ENCODE measurements at places on chromosomes 7 and 10.

DNA sequence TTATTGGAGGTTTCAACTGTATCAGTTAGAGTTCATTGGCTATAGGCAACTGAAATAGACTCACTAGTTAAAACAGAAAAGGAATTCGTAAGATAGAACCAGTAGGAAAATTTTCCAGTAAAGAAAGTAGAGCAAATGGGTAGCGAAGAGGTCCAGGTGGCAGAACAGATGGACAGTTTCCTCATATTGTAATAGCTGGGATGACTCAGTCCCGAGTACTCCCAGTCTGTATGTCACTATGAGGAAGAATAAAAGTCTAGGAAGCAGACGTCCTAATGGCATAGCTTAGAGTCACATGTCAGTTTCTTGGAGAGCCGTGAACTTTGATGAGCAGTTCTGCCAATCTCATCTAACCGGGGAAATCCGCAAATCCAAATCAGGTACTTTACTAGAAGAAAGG, 95.3 kb downstream of the RNF32 start:
- no peak for DNase-seq

DNA sequence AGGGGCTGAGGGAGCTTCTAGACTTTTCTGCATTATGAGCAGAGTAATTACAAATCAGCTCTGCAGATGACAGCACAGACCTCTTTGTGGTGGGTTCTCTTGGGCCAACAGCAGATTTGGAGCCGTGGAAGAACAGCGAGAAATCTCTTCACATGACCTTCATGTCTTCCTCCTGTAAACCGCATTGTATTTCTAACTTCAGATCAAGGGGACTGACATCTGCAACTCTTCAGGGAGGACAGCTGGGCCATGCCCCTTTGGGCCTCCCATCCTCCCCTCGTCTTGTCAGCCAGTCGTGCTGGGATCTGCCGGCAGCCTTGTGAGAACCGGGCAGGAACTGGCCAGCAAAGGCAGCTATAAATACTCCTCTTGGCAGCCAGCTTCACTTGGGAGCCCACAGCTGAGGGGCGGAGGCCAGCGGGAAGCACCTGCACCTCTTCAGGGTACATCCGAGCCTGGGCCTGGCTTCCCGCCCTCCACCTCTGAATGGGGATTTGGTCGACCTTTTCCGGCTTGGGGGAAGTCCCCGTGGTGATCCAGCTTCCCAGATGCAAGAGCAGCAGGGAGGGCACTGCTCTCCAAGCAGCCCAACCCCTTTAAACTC, 54.7 kb downstream of the STEAP1B start:
- no peak for DNase-seq

DNA sequence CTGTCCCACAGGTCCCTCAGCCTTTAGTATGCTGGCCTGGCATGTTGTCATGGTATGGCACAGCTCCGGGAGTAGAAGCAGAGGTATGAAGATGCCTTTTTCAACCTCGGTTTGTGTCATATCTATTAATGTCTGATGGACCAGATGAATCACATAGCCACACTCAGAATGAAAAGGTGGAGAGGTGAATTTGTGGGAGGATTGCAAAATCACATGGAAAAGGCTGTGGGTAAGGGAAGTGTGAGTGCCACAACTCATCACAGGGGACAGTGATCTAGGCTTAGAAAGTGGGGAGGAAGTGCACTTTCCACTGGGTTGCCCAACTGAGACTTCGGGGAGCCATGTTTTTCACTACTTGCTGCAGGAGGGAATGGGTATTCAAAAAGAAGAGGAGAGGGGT, 190.7 kb downstream of the WDR11 start:
- DNase-seq = no peak

- no peak for DNase-seq
Observed at GRCh38 chr10:101091546-101092290, 29.9 kb downstream of the KAZALD1 start.

GRCh38 chr7:94698275-94698674, 42.3 kb upstream of the SGCE start:
- DNase-seq = no peak

GRCh38 chr7:123749537-123749857, 694 bp upstream of the WASL start:
- DNase-seq = no peak

GRCh38 chr7:6448943-6449543, 1.3 kb upstream of the DAGLB start:
- no peak for DNase-seq

- no peak for DNase-seq
Observed at GRCh38 chr7:156975620-156976019, 26.1 kb downstream of the NOM1 start.

GRCh38 chr7:28315565-28316410, 96.5 kb upstream of the CREB5 start:
- no peak for DNase-seq

GRCh38 chr10:24357344-24358004, 148.5 kb downstream of the KIAA1217 start:
- no peak for DNase-seq

GRCh38 chr7:78716876-78717275, 736.6 kb downstream of the MAGI2 start:
- DNase-seq = no peak

DNA sequence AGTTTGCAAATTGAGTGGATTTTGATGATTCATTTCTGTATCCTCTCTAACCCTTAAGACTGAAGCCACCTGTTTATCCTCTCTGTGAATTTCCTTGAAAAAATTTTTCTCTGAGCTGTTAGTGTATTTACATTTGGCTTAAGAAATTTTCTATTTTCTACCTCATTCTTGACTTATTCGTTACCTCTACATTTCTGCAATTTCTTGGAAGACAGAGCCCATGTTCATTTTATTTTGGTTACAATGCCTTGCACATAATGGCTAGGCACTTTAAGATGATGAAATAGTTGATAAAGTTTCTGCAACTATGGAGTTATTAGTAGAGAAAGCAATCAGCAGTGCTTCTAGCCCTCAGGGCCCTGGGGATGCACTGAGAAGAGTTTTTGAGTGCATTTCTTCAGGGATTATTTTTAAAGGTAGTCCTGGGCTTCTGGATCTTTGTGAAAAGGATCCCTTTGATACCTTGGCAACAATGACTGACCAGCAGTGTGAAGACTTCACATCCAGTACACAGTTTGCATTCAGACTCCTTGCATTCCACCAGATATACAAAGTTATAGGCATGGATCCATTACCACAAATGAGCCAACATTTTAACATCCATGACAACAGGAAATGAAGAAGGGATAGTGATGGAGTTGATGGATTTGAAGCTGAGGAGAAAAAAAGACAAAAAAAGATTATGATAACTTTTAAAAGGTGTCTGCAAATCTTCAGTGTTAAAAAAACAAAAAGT, 68.2 kb downstream of the CH25H start:
- no peak for DNase-seq

- no peak for DNase-seq
Observed at GRCh38 chr7:45977256-45977780, 56.2 kb upstream of the IGFBP3 start.

GRCh38 chr7:31036924-31037323, 15.2 kb upstream of the ADCYAP1R1 start:
- DNase-seq = no peak

GRCh38 chr10:15236340-15236739, 67.8 kb upstream of the NMT2 start:
- no peak for DNase-seq

DNA sequence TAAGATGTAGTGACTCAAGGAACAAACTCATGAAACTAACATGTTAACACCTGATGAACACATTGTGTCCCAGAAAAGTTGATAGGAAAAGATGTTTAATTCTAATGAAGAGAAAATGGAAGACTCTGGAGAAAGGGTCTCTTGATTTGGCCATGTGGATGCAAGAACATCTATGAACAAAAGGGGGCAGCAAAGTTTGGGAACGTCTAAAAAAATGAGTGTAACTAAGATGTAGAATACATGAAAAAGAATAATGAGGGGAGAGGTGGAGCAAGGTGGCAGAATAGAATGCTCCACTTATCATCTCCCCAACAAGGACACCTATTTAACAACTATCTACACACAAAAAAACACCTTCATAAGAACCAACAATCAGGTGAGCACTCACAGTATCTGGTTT, 805.1 kb downstream of the TNS3 start:
- DNase-seq = no peak

DNA sequence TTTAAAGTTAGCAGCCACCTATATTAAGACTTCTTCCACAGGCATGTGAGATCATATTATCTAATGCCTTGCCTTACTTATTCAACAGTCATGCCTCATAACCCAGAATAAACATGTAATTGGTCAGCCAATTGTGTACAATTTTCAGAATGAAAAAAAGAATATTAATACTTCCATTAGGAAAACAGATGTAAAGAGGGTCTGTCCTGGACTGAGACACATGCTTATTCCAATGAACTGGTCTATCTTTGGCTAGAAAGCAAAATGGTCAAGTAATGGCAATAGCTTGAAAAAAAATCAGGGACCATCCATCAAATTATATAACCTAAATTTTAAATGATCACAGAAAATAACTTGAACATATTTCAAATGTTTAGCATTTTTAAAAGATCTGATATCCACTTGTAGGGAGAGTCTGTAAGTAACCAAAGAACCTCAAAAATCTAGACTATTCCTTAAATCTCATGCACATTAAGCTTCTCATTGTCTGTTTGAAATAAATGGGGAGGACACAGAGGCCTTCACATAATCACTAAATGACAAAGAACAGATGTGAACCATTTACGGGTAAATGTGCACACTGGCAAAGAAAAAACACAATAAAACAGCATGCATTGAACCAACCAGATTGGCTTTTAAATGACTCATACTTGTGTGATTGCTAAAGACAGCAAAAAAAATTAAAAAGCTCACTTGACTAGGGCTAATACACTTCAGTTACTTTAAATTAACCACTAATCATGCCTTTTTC, 568.8 kb upstream of the PCDH15 start:
- DNase-seq = no peak

- no peak for DNase-seq
Observed at GRCh38 chr7:151131224-151131591, 36.3 kb downstream of the GBX1 start.

- DNase-seq = no peak
Observed at GRCh38 chr7:108348913-108349312, 107.3 kb downstream of the NRCAM start.

DNA sequence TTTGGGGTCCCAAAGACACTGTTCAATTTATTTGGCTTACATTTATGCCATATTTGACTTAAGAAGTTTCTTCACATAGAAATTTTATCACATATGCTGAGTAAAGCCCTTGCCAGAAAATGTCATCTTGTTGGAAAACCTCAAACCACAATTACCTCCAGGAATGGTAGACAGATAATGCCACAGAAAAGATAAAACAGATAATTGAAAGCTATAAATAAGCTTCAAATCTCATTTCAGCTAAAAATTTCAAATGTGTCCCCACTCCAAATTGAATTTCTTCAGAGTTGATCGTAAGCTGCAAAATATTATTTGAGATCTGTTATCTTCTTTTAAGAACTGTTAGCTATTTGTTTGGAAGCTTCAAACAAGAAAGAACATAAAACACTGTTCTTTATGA, 176.4 kb upstream of the PTN start:
- no peak for DNase-seq

DNA sequence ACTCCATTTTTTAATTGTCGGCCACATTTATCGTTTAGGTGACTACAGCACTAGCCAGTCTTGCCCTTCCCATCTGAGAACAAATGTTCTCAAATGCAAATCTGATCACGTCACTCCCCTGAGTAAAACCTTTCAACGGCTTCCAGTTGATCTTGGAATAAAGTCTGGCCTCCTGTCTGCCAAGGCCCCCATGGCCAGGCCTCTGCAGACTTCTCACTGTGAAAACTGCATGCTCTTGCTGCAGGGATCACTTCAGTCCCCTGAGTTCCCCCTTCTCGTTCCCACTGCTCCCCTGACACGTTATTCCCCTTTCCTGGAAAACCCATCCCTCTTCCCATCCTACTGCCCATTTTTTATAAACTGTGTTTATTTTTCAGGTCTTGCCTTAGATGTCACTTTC, 124.1 kb upstream of the NEBL start:
- no peak for DNase-seq

DNA sequence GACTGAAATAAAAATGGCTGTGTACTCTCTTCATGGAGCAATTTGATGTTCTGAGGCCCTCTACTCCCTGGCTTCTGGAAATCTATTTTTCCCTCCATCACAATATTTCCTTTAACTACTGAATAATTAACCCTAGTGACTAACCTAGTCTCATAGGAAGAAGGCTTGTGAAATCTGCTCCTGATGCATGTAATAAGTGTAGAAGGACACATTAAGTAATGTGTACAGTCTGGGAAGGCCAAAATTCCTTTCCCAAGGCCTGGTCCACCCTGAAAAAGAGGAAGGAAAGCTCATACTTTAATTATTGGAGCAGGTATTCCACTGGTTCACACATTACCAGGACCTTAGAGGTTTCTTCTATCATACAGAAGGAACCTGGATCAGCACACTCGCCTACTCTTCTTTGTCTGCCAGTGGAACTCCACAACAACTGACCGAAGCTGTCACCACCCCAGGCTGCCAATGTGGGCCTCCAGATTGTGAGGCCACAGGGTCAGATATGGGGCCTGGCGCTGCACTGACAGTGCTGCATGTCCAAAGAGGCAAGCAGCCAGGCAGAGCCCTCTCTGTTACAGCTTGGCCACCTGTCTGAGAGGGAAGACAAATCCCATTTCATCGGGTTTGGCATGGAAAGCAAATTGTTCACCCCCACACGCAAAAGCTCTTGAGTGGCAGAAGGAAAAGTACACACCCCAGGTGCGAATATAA, 54.4 kb upstream of the FAM133B start:
- no peak for DNase-seq

DNA sequence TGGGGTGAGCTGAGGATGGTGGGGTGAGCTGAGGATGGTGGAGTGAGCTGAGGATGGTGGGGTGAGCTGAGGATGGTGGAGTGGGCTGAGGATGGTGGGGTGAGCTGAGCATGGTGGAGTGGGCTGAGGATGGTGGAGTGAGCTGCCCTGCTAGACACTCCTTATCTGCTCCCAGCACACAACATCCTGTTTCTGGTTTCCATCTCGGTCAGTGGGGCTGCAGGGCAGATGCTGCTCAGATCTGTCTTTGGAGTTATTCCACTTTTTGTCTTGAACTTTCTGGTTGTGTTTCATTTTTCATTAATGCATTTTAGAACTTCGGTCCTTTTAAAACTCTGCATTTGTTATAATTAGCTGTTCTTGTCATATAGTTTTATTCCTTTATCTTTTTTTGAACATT, 67.9 kb upstream of the ANTXRL start:
- no peak for DNase-seq

GRCh38 chr10:51788273-51788672, 88.9 kb upstream of the CSTF2T start:
- DNase-seq = no peak

All from NT2/D1 (cell line).